GM13976 (cell line): ENCODE measurements at places on chromosomes 6 and 20.
A peak's percentile ranks its signal among the peaks of the same experiment; 100 is the strongest.

GRCh38 chr6:159594106-159594749, 98.8 kb downstream of the SOD2 start:
- no peak for DNase-seq

- no peak for DNase-seq
Measured at GRCh38 chr6:108953681-108954080, 105.5 kb downstream of the ARMC2 start.

GRCh38 chr6:154370545-154370944, 13.9 kb upstream of the IPCEF1 start:
- peak; percentile 38 for DNase-seq

- no peak for DNase-seq
Measured at GRCh38 chr6:130680116-130680515, 147.1 kb upstream of the SMLR1 start.

DNA sequence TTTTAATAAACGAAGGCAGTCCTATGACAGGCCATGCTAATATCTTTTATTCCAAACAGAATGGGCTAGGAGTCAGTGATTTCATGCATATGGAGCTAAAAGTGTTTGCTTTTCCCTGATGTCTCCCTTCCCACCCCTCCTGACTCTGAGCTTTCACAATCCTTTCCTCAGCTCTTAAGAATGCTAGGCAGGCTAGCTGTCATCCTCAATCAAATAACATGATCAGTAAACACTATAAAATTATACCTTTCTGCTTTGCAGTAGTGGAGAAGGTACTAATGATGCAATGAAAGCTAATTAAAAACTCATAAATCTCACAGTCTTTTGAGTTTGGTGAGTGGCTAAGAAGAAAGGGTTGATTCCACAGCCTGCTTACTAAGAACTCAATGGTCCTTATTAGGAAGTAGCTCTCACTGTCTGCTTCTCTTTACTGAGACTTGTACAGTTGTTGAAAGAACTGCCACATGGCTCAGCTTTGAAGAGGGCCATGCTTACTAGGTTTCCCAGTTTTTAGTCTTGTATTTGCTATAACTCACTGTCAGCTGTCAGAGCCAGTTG, 250.9 kb upstream of the JAG1 start:
- no peak for DNase-seq

DNA sequence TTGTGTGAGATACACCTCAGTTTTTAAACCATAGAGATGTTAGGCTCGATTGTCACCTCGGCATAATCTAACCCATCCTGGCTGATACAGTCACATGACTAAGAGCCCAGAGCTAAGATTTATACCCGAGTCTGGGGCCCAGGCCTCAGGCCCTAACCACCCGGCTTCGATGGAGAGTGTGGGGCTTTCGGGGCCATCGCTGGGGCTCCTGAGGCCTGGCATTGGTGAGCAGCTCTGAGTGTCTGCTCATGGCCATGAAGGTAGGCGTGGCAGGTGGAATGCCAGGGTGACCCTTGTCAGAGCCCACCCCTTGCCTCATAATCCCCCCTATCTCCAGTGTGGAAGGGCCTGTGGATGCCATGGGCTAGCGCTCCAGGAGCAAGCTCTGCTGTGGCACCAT, 164.3 kb downstream of the BMP7 start:
- no peak for DNase-seq

DNA sequence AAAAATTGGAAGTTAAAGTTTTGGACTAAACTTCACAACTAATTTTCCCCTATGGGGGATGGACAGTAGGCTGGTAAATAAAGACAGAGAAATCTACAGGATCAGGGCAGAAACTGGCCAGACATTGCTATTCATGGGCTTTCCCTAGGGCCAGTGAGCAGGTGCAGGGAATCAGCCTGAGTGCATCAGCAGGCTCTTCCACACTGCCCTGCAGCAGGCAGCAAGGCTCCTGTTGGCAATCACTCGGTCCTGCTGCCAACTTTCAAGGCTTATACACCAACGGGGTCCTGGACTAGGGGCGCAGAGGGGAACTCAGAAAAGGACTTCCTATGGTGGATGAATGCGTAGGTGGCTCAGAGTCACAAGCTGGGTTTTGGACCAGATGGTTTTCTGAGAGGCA, 59.8 kb upstream of the NHSL1 start:
- no peak for DNase-seq

- DNase-seq, result peak; percentile 67
Measured at GRCh38 chr20:17859002-17859615, 109.5 kb downstream of the SNX5 start.

- DNase-seq, result no peak
Measured at GRCh38 chr6:43452896-43453295, 2.5 kb downstream of the DLK2 start.

DNA sequence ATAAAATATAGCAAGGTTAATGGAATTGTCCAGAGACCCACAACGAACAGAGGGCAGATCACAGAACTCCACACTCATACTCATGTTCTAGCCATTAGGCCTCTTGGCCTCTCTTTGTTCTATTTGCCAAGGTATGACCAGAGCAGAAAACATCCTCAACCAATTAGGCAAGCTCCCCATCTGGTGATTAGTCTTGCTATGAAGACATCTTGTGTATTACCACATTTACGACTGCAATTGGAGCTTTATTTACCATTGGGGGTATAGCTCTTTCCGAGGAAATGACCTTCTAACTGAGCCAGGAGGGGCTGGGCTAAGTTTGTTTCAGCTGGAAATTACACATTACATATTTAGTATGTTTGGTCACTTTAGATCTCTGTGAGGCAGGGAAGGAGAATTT, 593.9 kb downstream of the CD109 start:
- DNase-seq, result no peak

DNA sequence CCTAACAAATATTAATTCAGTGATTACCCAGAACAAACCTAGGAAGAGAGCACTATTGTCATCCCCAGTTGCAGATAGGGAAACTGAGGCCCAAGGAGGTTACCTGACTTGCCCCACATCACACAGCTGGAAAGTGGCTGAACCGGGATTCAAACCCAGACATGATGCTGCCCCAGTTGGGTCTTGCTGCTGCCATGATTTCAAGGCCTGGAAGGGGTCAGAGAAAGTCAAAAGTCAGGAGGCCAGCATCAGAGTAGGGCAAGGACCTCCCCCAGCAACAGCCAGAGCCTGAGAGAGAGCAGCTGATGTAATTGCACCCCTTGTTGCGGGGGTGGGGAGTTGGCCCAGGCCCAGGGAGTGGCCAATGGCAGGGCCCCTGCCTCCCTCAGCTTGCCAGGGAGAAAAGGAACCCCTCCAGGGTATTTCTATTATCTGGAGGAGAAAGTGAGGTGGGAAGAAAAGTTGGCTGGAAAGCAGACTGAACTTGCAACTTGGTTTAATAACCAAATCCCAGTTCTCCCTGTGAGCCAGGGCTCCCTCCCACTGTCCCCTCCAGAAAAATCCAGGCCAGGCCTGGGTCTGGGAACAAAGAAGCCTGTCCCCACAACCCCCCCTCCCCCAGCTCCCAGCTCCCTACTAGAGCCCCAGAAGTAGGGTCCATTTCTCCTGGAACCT, 83.6 kb downstream of the MRPL14 start:
- peak; percentile 68 for DNase-seq

GRCh38 chr20:17298171-17298570, 71.3 kb downstream of the PCSK2 start:
- no peak for DNase-seq

GRCh38 chr20:58229198-58229798, 845 bp upstream of the ANKRD60 start:
- no peak for DNase-seq

DNA sequence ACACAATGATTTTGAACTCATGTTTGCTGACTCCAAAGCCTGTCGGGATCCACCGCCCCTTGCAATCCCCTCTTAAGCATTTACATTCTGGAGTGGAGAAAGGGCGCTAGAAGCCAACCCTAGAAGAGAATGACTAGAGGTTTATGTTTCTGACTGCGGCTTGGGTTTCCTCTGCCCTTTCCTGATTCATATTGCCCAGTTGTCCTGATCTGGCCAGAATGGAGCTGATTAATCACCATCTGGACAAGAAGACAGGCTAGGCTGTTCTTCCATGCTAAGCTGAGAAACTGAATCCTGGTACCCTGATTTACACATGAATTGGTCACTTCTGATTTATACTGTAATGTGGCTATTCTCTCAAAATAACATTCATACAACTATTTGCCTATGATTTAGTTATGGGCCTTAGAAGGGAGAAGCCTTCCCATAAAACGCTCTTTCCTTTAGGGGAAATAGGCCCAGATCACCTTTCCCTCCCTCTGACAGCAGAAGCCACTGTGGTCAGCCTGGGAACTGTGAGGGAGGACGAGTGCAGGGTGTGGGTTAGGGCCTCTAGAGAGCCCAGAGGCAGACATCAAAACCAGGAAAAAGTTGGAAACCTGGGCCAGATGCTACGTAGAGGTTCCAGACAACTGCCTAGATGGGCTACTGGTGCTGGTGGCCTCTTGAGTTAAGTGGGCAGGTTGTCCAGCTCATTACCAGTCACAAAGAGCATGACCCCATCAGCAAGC, 199.2 kb upstream of the PRDM1 start:
- DNase-seq, result no peak

DNA sequence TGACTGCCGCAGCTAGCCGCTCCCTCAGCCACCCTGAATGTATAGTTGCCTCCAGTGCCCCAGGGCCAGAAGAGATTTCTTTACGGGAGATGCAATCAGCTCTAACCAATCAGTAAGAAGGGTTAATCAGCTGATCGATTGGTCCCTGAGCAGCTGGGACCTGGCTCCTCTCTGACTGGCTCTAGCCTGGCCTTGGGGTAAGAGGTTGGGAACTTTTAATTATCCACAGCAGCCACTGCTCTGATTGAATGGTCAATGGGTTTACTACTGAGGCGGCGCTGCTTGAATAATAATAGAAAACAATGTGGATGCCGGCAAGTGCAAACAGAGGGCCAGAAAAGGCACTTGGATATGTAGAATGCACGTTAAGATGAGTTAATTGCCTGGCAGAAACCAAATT, 99.8 kb downstream of the TFAP2A start:
- DNase-seq, result no peak

- no peak for DNase-seq
Measured at GRCh38 chr6:56961151-56961550, 6.2 kb downstream of the BEND6 start.

- DNase-seq, result no peak
Measured at GRCh38 chr20:37901240-37901639, 1.7 kb upstream of the VSTM2L start.

- DNase-seq, result no peak
Measured at GRCh38 chr20:61861858-61862257, 203.8 kb downstream of the TAF4 start.

GRCh38 chr6:22821664-22822320, 252.4 kb downstream of the HDGFL1 start:
- DNase-seq, result no peak

DNA sequence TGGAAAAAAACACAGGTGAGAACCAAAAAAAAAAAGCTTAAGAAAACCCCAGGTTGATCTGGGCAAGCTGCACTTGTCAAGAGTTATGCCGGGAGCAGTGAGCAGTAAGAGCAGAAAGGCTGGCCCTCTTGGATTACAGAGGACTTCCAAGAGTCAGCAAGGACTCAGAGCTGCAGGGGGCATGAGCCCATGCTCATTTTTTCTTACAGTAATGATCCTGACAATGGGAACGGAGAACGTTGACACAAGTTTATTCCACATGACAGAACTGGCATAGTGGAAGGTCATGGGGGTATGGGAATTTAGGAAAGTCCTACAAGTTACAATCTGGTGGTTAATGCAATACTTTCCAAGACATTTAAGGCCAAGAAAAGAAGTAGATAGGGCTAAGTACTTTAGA, 256.6 kb downstream of the GMDS start:
- DNase-seq, result no peak

DNA sequence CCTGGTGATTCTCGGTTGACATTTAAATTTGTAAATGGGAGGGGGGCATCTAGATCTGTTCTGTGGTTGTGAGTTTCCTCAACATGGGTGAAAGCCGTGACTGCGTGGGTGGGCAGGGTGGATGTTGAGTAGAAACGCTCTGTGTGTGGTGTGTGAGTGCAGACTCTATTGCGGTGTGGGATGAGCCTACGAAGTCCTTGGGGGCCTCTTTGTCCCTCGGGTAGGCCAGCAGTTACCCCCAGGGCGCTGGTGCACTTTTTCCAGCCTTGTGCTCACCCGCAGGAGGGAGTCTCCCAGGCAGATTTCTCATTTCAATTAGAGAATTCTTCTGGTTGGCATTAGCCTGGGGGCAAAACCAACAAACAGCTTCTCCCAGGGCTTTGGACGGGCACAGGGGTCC, 10.6 kb downstream of the TOX2 start:
- peak; percentile 53 for DNase-seq

DNA sequence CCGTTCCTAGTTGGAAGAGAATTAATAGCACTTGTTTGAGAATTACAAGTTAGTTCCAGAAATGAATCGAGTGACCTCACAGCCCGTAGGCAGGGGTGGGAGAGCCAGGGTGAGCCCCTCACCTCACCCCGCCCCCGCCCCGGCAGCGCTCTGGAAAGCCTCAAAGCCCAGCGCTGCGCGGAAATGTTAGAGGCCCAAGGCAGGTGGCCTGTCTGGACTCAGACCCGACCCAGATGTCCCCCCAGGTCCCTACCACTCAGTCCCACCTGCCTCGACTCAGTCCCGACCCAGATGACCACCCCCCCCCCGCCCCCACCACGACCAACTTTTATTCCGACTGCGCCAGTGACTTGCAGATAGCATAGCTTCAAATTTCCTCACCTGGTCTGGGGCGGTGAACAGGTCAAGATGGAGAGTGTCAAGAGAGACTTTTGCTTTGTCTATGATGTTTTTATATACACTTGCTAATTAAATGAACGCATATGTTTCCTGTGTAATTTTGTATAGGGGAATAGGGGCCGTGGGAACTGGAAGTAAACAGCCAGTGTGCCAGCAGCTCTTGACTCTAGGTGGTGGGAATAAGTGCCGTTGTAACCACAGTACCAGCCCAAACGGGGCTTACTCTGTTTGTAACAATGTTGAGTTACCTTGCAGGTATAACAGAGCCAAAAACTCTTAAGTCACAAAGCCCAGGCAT, 1.2 kb upstream of the PXDC1 start:
- DNase-seq, result no peak

DNA sequence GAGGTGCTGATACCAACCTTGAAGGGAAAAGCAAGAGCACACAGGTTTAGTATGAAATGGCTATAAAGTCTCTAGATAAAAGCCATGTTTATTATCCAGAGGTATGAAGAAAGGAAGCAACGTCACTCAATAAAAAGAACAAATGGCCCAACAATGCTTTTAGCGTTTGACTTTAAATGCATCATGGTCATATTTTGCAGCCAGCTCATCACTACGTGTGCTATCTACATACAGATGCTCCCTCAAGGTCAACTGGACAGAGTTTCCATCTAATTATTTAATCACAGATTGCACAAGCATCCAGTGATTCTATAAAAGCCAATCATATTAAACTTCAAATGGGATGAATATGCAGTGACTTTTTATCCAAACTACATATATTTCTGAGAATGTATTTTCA, 127.6 kb upstream of the SYNDIG1 start:
- no peak for DNase-seq

- DNase-seq, result no peak
Measured at GRCh38 chr6:11232770-11233626, 530 bp upstream of the NEDD9 start.

DNA sequence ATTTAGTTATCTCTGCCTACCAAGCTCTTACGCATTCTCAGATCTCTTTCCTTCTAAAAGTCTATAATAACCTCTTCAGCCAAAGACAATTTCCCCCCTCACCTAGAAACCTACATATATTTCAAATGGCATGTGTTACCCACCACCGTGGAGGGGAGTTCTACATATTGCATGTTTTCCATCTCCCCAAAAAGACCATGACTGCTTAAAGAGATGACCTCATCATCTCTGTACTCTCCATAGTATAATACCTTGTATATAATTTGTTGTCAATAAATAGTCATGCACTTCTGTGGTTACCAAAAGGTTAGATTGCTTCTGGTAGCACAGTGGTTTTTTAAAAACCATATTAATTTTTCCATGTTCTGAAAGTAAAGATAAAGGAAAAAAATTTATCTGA, 148.4 kb downstream of the TBX18 start:
- no peak for DNase-seq
